ENCODE measurements at places on chromosomes 6 and 20.

- no peak for DNase-seq
Measured at GRCh38 chr6:18262702-18263417, 1.5 kb downstream of the DEK start.

GRCh38 chr6:105745464-105746129 is 340.5 kb upstream of the PRDM1 start:
- no peak for DNase-seq

GRCh38 chr6:168192901-168193815 is 114.1 kb upstream of the FRMD1 start:
- peak; percentile 40 for DNase-seq

DNA sequence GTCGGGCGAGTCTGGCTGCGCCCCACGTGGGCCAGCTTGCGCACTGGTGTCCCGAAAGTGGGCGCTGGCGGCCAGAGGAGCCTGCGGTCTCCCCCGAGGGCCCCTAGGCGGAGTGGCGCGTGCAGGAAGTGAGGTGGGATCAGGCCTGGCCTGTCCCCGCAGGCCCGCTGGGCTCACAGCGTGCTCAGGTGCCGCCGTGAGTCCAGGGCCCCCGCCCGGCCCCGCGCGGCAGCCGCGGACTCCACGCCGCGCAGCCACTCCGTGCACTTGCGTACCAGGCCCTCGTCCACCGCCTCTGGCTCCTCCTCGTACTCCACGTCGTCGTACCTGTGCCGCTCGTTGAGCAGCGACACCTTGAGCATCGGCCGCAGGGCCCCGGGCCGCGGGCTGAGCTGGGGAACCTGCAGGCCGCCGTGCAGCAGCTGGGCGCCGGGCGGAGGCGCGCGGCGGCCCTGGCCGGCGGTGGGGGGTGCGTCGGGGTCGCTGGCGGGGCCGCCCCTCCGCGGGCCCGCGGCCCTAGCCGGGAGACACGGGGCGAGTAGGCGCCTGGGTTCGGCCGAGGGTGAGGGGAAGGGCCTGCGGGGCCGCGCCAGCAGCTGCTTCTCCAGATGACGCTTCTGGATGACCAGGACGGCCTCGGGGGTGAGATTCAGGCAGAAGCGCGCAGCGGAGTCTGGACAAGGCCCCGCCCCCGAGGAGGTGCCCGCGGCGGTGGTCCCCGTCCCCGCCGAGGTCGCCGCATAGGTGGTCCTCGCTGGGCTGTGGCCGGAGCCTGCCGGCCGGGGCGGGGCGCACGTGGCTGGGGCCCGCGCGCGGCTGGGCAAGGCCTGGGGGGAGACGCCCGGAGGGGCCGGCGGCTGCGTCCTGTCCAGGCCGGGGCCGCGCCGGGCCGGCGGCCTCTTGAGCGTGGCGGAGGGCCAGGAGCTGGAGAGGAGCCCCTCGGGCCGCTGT is 835 bp downstream of the PRR18 start:
- no peak for DNase-seq
